ENCODE measurements at places on chromosomes 2 and 18.

GRCh38 chr2:200185628-200186000 is 120.9 kb upstream of the SPATS2L start:
- no peak for DNase-seq

GRCh38 chr2:36459725-36460137 is 104.2 kb downstream of the CRIM1 start:
- no peak for DNase-seq

- no peak for DNase-seq
Measured at GRCh38 chr2:71806432-71806831, 341.2 kb downstream of the CYP26B1 start.

GRCh38 chr2:11159574-11160170 is 4.4 kb downstream of the SLC66A3 start:
- DNase-seq, result no peak

DNA sequence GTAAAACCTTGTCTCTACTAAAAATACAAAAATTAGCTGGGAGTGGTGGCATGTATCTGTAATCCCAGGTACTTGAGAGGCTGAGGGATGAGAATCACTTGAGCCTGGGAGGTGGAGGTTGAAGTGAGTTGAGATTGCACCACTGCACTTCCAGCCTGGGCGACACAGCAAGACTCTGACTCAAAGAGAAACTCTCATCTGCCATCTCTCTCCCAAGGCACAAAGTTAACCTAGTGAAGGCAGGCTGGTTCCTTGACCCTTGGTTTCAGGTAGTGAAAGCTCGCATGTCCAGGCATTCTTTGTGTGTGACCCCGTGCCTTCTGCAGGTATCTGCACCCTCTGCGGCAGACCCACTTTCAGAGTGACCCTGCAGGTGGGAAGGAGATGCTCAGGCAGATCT is 100.0 kb downstream of the WDSUB1 start:
- DNase-seq, result no peak

GRCh38 chr18:73733806-73734314 is 413.8 kb downstream of the FBXO15 start:
- DNase-seq, result no peak

DNA sequence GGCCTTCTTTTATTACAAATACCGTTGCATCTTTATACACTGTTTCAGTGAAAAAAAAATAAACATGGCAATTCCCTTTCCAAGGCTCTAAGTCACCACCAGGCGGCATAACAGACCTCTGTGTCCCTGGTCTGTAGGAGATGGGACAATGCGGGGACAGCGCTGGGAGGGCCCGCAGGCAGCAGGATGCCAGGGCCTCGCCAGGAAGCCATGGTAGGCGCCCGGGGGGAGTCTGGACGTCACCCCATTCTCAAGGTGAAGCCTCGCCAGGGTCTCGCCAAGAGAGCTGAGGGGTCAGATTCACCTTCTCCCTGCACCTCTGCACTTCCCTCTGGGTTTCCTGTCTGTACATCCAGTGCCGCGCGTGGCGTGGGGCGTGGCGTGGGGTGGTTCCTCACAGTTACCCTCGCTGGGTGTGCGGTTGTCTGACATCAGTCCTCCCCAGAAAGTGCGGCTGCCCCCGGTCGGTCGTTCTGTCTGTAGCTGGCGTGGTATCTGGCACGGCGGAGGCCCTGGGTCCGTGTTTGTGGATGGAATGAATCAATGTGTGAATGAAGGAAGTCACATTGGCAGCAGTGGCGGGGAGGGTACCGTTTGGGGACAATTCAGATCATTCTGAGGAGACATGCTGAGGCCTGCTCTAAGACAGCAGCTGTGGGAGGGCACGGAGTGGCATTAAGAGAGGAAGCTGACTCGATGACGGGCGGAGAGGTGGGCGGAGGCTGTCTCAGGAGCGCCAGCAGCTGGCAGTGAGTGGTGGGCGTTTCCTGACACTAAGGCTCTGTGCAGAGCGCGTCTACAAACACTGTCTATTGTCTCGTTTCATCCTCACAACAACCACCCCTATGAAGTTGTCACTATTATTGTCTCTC is 46.0 kb downstream of the LRRFIP1 start:
- DNase-seq, result peak; percentile 91

DNA sequence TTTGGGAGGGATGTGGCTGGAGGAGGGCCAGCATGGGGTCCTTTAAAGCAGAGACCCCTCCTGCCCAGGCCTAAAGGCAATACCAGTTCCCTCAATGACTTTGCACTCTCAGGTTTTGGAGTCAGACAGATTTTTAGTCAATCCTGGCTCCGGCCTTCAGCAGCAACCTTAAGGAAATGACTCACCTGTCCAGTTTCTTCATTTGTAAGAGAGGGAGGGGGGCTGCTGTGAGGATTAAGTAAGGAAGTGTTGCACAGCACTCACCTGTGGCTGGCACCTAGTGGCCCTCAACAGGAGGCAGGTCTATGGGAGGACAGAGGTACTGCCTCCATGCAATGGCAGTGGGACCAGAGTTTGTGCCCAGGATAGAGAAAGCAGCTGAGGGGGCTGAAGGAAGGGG is 13.7 kb downstream of the CNGA3 start:
- DNase-seq, result no peak

DNA sequence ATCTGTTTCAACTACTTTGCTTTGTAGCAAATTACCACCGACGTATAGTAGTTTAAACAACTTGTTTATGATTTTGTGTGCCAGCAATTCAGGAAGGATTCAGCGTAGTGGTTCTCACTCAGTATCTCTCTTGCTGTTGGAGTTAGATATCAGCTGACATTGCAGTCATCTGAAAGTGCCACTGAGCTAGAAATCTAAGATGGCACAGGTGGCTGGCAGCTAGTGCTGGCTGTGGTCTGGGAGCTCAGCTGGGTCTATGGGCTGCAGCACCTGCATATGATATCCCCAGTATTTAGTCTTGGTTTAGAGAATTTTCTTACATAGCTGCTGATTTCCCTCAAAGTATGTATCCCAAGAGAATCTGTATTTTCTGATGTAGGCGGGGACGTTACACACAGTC is 235.6 kb downstream of the SCG2 start:
- DNase-seq, result no peak

DNA sequence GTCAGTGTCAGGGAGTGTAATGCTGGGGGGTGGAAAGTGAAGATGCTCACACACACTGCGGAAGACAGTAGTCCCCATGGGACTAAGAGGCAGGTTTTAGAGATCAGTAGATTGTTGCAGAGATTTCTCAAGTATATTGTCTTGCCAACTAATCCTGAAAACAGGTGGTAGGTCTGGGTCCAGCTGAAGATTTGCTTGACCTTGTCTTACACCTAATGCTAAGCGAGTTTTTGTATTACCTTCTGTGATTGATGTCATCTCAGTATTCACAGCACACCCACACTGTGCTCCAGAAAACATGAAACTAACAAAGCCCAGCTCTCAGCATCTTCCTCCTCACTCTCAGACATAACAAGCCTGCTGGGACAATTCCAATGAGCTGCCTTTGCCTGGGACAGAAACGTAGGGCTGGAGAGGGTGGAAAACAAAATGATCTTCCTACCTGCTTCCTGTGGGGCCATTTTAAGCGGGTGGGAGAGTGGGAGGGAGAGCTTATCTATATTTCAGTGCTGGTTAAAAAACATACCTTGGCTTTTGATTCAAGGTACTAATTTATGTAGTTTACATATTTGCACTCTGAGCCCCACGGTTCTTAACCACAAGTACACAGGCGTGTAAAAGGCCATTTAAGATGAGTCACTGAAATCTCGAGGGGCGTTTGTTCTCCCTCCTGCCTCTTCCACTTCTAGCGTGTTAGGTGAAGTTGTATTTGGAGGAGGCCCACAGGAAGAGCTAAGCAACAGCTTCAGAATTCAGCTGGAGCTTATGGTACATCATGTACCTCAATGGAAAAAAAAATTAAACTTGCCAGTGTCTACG is 23.1 kb upstream of the RBMS1 start:
- no peak for DNase-seq

DNA sequence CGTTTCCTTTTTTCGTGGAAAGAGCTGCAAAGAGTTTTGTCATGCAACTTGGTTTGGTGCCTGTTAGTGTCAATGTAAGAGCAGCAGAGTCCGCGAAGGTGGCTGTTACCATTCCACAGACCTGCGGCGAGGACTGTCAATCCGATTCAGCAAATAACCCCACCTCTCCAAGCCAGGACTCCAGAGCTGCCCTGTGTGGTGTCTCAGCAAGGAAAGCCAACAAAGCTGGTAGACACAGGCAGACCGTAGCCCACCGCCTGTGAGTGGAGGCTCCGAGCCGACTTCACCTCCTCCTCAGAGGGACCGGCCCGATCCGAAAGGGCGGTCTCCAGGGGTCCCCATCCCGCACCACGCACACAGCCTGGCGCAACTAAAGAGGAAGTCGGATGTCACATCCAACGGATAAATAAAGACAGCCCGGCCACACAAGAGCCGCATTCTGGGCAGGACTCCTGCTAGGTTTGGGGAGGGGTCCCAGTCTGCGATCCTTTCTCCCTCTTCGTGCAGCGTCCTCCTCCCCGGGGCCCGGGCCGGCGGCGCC is 819 bp downstream of the ANKRD44 start:
- DNase-seq, result peak; percentile 87

- DNase-seq, result no peak
Measured at GRCh38 chr18:70197844-70198243, 7.6 kb downstream of the RTTN start.

DNA sequence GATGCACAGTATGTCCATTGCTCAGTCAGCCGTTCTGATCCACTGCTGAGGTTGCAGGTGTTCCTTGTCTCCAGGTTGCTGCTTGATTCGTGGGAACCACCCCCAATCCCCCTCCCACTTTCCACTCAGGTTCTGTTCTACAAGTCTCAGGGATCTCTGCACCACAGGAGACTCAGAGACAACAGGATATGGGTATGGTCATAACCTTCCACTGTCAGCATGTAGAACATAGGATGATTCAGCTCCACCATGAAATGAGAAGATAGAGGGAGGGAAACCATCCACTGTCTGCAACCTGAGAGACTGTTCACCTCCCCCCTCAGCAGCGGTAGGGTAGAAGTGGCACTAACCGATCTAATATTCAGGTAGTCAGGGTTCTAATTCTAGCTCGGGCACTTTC is 19.0 kb upstream of the KLF7 start:
- no peak for DNase-seq

DNA sequence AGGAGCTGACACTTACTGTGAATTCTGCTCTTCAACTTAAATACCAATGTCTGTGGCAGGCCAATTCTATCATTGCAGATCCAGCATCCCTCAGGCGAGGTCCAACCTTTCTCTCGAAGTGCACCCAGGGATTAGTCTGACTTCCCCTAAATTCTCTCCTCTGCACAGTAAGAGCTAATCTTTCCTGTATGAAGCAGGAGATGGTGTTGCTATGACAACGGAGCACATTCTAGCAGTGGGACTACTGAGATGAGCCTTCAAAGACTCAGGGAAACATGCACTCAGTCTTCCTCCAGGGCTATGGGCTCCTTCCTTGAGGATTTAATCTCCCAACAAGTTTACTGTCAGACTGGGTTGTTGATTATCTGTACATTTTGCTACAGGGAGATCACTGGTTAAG is 176.3 kb downstream of the NOL4 start:
- no peak for DNase-seq

- no peak for DNase-seq
Measured at GRCh38 chr2:36343606-36344005, 12.0 kb upstream of the CRIM1 start.

GRCh38 chr2:222298311-222299150 is at the start of gene PAX3:
Gene PAX3, minus strand, starts transcription at chr2:222298998. Its CDS starts 383 bp downstream, at chr2:222298615.
- DNase-seq, result no peak

DNA sequence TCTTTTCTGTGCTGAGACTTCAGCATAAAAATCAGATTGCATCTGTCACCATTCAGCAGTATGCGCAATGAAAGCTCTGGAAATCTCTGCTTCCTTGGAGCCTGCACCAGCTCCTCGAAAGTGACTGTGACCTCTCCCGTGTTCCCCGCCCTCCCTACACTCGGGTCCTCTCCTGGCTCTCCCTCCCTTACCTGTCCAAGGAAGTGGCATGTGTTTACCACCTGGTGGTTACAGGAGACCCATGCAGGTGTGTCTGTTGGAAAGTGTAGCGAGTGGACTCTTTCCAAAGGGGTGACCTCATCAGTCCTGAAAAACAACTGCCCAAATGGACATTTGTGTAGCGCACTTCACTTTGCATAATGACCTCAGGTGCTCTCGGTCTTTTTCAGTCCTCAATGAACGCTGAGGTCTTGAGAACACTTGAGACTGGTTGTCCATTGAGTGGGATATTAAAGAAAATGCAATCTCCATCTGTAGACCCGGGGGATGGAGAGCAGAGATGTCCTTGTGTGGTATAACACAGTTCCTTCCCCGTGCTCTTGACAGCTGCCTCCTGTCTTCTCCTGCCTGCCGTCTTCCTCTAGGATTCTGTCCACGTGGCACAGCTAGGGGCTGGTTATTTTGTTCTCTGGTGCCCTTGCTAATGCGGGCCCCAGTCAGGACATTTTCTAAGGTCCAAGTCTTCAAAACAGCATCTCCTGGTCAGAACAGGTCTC is 133.2 kb downstream of the ACKR3 start:
- DNase-seq, result no peak

DNA sequence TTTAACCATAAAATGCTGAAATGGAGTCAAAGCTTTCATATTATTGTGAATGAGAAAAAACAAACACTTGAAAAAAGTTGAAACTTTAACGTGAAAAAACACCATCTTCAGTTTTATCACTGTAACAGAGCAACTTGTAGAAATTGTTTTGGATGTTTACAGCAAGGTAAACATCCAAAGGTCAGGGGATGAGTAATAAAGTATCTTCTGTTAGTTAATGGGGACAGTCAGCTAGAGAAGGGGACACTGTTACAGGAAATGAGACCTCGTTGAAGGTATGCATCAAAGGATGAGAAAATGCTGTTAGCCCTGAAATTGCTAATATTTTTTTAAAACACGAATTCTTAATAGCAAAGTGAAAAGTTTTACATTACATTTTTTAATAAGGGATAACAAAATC is 2.9 kb downstream of the RHBDD1 start:
- no peak for DNase-seq

DNA sequence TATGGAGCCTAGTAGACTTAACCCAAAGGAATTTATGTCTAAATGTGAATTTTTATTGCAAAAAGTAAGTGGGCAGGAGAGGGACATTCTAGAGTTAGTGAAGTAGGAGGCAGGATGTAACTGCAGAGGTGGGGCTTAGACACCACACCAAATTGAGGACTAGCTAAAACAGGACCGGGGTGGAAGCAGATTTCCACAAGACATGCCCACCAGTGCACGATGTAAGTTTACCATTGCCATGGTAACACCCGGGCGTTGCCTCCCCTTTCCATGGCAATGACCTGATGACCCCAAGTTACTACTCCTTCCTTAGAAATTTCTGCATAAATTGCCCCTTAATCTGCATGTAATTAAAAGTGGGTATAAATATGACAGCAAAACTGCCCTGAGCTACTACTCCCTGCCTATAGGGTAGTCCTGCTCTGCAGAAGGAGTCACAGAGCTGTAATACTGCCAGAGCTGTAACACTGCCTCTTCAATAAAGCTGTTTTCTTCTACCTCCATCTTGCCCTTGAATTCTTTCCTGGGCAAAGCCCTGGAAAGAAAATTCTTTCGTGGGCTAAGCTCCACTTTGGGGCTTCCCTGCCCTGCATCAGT is 509.7 kb downstream of the ERBB4 start:
- DNase-seq, result no peak

- DNase-seq, result no peak
Measured at GRCh38 chr2:47217277-47217676, 62.2 kb upstream of the STPG4 start.

GRCh38 chr2:36487947-36488346 is 110.0 kb downstream of the FEZ2 start:
- no peak for DNase-seq

- no peak for DNase-seq
Measured at GRCh38 chr18:76544511-76545345, 49.7 kb upstream of the ZNF516 start.

Data from CD4-positive, CD25-positive, alpha-beta regulatory T cell (primary cell).